ENCODE measurements at places on chromosomes 12 and 14.

GRCh38 chr14:74951443-74952179, 3.8 kb downstream of the PGF start:
- no peak for DNase-seq

- DNase-seq, result no peak
These were observed 170.3 kb upstream of the ATP2B1 start for GRCh38 chr12:89878950-89879349.

DNA sequence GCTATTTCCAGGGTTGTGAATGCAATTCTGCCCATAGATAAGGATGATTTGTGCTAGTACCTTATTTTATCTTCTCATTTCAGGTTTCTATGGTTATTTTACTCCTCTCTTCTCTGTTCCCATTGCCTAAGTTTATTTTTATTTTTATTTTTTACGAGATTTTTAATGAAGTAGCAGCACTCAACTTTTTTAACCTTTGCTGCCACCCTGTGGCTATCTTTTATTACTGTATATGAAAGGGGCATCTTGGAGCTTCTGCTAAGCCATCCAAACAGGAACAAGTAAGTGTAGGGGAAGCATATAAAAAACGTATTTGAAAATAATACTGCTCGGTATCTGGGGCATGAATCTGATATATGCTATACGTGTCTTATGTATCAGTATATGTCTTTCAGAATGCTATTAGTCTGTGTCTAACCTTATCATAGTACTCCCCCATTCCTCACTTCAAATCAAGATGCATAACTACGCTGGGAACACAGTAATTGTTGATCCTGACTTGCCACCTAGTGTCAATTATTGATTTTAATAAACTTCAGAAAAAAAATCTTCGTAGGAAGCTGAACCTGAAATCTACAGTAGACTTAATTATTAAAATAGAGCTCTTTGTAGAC, 60.3 kb downstream of the KLRG1 start:
- DNase-seq, result no peak

GRCh38 chr12:94792693-94793092, 142.3 kb upstream of the TMCC3 start:
- no peak for DNase-seq

DNA sequence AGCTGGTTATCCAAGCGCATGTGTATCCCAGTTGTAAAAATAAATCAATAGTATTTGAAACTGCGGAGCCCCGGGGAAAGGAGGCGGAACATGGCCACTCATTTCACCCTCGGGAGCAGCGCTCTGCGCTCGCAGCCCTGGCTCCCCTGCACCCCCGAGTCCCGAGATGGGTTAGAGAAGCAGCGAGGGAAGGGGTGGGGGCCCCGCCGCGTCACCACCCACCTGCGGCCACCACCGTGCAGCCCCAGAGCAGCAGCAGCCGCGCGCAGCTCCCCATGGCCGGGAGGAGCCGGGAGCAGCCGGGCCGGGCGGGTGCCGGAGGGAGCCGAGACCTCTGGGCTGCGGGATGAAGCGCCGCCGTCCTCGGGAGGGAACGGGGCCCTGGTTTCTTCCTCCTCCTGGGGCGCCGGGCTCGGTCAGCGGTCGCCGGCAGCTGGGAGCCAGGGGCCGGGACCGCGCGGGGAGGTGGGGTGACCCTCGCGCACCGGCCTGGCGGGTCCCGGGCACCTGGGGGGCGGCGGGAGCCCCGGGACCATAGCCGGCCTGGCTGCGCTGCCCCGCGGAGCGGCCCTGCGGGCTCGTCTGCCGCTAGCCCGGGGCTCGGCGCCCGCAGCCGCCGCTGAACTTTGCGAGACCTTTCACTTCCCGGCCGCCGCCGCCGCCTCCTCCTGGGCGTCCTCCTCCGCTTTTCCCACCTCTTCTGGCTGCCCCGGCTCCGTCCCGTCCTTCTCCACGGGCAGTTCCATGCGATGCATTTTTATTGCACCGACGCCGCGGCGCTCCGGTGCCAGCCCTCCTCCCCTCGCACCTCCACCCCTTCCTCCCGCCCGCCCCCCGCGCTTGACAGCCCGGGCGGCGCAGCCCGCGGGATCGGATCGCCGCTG, at the start of gene NTN4:
NTN4 (minus strand) TSS at position 732 of the 884 bp plus-strand sequence; CDS start at position 277, 455 bp downstream.
- DNase-seq, result peak; percentile 15

- DNase-seq, result no peak
These were observed 8.1 kb downstream of the TXNRD1 start for GRCh38 chr12:104223712-104224111.

DNA sequence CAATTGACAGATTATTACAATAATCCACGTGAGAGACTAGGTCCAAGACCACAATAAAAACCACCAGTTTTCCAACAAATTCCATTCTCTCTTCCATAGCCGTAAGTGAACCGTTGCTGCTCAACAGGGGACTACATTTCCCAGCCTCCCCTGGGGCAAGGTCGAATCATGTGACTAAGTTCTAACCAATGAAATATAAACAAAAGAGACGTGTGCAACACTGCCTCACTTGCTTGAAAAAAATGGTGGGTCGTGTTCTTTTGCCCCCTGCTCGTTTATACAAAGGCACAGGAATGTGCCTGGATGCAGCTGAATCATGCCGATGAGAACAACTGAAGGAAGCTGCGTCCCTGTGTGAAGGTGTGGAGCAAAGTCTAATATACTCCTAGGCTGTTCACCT, 51.1 kb downstream of the HSPB8 start:
- DNase-seq, result no peak

DNA sequence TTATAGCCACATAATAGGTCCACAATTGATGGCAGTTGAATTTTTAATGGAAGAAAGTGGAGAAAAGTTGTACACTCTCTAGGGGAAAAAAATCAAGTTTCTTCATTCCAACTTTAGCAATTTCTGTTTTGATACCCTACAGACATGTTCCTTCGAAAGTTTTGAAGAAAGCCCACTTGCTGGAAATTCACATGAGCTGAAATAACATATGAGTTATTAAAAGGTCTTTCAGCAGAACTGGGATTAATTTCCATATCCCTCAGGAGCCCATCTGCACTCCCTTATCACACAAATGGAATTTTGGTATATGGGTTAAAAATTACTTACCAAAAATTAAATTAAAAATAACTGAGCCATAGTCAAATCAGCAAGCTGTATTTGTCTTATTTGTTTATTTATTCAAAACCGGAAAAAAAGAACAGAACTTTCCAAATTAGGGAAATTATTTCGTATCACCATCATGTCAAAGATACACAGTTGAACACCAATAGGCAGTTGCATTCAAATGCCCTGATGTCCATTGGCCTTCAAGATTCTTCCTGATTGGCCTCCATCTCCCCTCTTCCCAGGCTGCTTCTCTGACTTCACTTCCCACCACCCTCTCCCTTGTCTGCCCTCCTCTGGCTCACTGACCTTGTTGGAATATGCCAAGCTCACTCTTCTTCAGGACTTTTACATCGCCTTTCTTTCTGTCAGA, 445.5 kb downstream of the EGLN3 start:
- DNase-seq, result no peak

DNA sequence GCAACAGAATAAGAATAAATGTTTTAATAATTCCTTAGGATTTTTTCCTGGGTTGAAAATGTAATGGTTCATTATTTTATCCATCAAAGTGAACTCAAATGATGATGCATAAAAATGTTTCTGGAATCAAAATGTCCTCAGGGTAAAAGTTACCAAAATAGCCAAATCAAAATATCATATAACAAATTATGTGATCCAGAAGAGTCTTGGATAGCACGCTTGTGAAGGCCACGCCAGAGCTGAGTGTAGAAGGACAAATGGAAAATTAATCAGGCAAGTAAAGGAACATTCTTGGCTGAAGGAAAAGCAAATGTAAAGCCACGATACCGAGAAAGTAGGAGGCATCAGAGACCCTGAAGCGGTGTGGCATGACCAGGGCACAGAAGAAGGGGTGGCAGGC, 169.2 kb downstream of the CAPZA3 start:
- DNase-seq, result no peak

GRCh38 chr12:118645219-118645618, 268.9 kb downstream of the SUDS3 start:
- no peak for DNase-seq
